ENCODE measurements at places on chromosomes 7 and 10. TPM values are rescaled to one million over a fixed set of nuclear protein-coding genes. Genes with fewer than 3 reads are reported as not detected.

Gene VSTM2A
- not detected for total RNA-seq

Gene LIPJ
- not detected for total RNA-seq

GRCh38 chr10:88207121-88207546, 343.7 kb downstream of the PTEN start:
- no peaks in the 10 kb centered on the region for H3K27me3 ChIP-seq
- H3K36me3 ChIP-seq = no peaks in the 10 kb centered on the region
- no peak for DNase-seq
- H3K27ac ChIP-seq = no peak overlapping the region
- H3K4me1 ChIP-seq = no peaks in the 10 kb centered on the region

DNA sequence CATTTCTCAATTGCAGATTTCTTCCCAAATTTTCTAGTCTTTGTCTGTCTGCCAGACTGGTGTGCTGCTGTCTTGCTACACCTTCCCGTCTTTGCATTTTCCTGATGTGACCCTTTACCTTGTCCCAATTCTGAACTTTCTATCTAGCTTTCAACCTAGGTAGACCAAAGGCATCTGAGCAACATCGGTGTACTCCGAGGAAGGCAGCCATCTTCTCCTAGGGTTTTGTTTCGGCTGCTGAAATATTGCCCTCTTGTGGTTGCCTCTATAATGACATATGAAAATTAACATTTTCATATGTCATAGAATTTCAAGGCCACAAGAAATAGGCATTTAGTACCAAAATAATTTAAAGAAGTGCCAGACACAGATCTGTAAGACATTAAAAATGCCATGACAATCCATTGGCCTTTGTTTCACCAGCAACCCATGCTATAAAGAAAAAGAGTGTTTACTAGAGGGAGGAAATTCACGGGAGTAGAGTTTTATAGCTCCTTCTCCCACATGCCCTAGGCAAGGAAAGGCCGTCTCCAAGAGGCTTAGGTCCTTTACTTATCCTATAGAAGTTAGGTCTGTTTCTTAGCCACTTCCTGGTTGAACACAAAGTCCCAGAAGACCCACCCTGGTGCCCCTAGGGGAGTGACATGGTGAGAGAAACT, 23.4 kb downstream of the OR9A2 start:
- peak; percentile 36 for DNase-seq
- peaks cover 8% of the 10 kb centered on the region for H3K4me1 ChIP-seq
- H3K27me3 ChIP-seq = no peaks in the 10 kb centered on the region
- H3K27ac ChIP-seq = no peak overlapping the region
- no peaks in the 10 kb centered on the region for H3K36me3 ChIP-seq
- peak overlapping the region; percentile 50 for H3K4me3 ChIP-seq

- DNase-seq = peak; percentile 8
- no peak overlapping the region for H3K4me3 ChIP-seq
- peak overlapping the region; percentile 3 for H3K27ac ChIP-seq
- H3K27me3 ChIP-seq = no peaks in the 10 kb centered on the region
- peaks cover 5% of the 10 kb centered on the region for H3K4me1 ChIP-seq
Measured at GRCh38 chr10:90451283-90451682, 406.6 kb downstream of the HTR7 start.

All from HCT116 (cell line).